Activated CD8-positive, alpha-beta T cell treated with anti-CD3 and anti-CD28 coated beads, Interleukin-2, amount 10 ng/mL, durations not matched to agents 7 days and 5 days (primary cell): ENCODE measurements at places on chromosomes 5 and 9.
A peak's percentile ranks its signal among the peaks of the same experiment; 100 is the strongest.

- DNase-seq, result no peak
Measured at GRCh38 chr5:98975682-98976407, 47.0 kb upstream of the CHD1 start.

- no peak for DNase-seq
Measured at GRCh38 chr9:100669968-100670367, 92.1 kb downstream of the CAVIN4 start.

DNA sequence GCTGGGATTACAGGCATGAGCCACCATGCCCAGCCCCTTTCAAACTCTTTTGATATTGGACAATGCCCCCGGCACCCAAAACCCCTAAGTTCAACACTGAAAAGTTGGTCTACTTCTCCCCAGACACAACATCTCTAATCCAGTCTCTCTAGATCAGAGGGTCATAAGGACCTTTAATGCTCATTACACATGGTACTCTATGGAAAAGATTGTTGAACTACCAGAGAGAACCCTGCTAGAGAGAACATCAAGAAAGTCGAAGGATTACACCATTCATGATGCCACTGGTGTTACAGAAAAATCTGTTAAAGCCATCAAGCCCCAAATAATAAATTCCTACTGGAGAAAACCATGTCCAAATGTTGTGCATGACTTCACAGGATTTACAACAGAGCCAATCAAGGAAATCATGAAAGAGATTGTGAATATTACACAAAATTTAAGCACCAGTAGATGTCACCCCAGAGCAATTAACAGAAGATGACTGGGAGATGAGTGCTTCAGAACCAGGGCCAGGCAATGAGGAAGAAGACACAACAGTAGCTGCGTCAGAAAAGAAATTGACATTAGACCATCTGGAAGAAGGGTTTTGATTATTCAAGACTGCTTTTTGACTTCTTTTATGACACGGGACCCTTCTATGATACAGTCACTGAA lies 28.3 kb upstream of the NIPAL4 start:
- DNase-seq, result peak; percentile 58

DNA sequence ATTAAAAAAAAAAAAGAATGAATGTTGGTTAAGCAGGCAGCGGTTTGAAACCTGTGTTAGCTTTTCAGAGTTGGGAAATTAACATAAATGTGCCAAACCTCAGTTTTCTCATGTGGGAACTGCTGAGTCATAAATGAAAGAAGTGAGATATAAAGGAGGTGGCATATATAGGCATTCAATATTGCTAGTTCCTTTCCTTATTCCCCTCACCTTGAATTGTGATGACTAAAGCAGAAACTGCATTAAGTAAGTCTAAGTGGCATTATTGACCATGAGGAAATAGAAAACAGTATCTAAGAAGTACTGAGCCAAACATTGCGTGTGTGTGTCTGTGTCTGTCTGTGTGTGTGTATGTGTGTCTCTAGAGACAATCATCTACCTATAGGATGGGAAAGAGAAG lies 691.2 kb downstream of the TLR4 start:
- no peak for DNase-seq

GRCh38 chr5:11182441-11183080 lies 421.5 kb upstream of the DAP start:
- DNase-seq, result no peak

- no peak for DNase-seq
Measured at GRCh38 chr9:97459326-97459725, 42.1 kb upstream of the TMOD1 start.

DNA sequence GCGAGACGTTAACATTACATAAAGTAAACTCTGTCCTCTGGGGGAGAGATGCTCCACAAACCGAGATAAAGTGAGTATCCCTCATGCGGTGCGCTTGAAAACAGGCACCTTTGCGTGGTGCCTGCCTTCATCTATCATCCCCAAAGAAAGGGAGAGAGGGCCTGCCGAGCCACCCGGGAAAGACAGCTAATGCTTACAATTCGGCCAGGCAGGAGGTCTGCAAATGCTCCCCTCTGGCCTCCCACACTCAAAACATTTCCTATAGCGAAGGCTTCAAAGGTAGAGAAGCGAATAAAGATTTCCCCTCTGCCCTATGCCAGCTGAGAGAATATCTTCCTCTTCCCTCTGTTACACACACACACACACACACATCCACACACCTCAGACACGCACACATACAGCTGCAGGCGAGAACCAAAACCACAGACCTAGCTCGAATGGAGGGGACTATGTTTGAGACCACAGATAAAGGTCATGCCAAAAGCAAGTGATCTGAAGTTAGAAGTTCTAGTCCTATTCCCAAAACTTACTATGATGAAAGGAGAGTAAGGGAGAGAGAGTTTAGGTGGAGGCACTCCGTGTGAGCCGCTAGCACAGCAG lies 132.8 kb downstream of the CRB2 start:
- no peak for DNase-seq

DNA sequence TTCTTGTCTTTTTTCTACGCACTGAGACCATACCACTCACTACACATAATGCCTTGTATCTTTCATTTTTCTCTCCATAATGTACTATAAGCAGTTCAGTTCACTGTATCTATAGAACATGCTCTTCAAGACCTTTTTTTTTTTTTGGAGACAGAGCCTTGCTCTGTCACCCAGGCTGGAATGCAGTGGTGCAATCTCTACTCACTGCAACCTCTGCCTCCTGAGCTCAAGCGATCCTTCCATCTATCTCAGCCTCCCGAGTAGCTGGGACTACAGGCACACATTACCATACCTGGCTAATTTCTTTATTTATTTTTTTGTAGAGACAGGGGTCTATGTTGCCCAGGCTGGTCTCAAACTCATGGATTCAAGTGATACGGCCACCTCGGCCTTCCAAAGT lies 208.7 kb downstream of the FANCC start:
- DNase-seq, result no peak

DNA sequence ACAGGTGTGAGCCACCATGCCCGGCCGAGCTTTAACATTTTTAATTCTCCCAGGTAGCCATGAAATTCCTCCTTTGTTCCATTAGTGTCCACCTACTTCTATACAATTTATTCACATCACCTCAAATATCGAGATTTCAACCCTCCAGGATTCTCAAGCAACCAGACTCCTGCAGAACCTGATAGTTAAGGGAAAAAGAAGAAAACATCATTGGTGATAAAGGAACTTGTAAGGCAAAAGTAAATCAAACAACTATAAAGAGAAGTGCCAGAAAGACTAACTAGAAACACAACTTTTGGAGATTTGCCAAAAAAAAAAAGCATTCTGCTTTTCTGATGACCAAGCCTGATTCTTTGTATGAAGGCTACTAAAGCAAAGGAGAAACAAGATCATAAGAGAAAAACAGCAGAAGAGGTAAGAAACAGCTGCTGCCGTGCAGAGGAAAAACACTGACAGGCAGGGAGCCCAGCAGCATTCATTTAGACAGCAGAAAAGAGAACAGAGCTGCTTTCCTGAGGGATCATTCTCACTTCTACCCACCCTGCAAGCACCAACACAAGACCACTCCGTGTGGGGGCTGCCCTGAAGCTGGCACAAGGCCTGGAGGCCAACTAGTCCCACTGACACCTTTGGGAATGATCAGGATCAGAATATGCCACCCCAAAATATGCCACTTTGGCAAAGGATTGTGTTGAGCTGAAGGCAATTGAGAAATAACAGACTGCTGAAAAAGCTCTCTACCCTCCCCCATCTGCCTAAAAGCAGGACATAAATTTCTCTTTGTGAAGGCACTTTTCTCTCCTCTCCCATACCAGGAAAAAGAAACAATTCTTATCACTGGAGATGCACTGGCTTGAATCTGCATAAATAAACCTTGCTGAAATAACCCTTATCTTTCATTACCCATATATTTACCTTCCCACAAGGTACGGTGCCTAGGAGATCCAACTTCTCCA lies 75.1 kb downstream of the ALDH7A1 start:
- DNase-seq, result no peak

DNA sequence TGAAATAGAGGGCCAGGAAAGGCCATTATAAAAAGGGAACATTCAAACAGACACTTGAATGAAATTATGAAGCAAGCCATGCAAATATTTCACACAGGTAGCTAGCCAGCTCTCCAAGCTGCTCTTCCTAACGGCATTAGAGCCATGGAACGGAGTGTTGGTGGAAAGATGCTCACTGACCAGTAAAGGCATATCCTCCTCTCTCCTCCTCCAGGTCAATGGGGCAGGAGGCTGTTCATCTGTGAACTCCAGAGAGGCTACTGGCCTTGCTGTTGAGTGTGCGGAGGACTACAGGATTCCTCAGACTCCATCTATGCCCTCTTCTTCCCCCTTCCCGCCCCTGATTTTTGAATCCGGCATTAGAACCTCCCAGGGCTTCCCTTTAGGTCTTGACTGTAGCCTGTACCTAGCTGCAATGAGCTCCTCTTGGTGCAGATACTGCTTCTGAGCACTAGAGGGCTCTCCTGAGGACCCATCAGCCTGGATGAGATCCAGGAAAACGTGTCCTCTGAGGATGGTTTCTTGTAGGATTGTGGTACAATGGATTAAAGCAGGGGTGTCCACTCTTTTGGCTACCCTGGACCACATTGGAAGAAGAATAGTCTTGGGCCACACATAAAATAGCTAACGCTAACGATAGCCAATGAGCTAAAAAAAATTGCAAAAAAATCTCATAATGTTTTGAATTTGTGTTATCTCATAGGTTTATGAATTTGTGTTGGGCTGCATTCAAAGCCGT lies 162.2 kb downstream of the SREK1 start:
- DNase-seq, result peak; percentile 43

DNA sequence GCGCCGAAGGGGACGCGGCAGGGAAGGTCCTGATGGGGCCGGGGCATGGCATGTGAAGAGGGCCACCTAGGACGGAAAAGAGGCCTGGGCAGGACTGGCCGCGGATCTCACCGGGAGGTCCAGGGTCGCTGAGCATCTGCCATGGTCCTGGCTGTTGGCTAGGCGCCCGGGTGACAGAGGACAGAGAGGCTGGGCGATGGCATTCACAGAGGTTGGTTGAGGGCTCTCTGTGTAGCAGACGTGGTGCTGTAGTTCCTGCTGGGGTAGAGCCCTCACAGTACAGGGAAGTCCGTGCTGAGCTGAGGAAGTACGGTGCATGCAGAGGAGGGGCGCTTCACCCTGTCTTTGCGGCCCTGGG lies 427 bp downstream of the PCYOX1L start:
- DNase-seq, result peak; percentile 45
